ENCODE measurements at places on chromosomes 2 and 18.

DNA sequence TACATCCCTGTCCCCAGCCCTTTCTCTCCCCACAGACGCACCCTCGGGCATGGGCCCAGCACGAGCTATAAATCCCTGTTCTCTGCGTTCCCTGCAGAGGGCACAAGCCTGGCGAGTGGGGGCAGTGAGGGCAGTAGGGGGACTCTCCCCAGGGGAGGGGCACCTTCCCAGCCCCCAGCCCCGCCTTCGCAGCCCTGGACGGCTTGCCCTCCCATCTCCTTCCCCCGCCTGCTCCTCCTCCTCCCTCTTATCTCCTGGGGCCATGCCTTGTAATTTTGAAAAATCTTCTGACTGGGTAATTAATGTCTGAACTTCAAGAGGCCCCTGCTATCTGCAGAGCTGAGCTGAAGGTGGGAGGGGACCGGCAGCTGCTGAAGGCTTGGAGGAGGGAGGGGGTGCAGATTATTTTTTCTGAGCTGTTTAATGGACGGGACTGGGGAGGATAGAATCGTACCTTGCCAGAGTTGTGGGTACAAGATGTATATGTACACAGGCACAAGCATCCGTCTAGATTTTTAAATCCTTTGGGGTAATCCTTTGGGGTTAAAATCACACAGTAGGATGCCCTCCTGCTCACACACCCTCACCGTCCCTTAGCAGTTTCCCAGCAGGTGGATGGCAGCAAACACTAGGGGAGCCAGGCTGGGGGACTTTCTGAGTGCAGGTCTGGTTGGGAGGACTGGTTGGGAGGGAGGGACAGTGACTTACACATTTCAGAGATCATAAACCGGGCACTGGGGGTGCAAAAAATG, 121.9 kb downstream of the SMAD7 start:
- DNase-seq, result no peak

DNA sequence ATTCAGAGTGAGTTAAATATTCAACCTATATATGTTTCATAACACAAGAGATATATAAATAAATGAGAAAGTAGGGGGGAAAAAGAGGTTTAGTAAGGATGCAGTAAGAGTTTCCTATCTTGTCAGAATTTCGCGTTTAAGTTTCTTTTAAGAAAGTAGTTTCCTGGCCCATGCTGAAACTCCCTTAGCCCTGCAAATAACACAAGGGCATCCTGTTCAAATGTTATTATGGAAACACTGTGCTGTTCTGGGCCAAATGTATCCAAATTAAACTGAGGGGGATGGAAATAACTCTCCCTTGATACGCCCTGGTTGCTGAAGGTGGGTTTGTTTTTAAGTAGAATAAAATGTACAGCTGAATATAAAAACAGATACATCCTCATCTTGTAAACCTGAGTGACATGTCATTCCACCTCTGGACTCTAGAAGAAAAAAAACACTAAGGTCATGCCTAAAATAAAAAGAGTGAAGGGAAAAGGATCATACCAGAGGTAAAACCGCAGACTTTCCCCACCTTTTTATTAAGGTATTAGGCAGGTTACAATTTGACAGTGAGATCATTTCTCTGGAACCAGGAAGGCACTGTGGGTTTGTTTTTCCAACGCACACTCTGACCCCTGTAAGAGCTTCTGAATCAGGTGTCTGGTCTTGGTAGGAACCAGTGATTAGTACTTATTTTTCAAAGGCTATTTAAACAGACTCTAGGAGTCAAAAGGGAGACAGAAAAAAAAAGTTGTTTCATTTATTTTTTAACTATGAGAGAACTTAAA, 16.7 kb downstream of the BCL2 start:
- DNase-seq, result no peak

DNA sequence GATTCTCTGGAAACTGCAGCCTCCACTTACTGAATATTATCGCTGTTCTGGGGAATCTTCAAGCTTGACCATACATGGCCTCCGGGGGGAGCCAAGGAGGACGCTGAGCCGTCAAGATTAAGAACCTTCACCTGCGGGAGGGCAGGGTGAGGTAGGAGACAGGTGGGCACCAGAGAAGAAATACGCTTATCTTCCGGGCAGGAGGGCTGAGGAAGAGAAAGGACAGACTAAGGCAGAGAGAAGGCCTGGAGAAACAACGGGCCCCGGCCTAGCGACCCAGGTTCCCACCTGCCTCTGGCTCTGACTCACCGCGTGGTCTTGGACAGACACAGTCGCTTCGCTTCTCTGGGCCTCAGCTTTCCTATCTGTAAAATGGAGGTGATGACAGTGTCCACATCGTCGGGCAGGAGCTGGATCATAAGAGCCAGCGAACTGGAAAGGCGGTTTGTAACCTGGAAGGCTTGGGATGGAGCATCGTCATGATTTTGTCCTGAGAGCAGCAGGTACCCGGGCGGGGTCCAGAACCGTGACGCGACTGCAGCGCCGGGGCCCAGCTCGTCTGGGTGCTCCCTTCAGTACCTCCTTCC, 659 bp downstream of the ZNF142 start:
- DNase-seq, result peak; percentile 46

GRCh38 chr2:230947908-230948365, 22.9 kb upstream of the GPR55 start:
- DNase-seq, result no peak

DNA sequence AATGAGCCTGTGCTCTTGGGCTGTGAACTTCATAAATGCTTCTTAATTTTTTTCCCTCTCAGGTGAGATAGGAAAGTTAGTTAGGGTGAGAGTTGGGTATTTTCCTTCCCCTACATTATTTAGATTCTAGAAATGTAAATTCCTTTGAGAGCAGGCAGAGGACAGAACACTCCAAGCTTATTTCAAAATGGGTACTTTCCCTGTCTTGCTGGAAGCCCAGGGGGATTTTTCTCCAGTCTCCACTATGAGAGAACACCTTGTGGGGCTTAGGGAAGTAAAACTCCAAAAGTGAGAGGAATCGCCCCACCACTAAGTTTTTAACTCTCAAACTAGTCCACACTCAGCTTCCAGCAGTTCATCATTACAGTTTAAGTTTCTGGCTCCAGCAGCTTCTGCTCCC, 253.2 kb upstream of the CTAGE1 start:
- no peak for DNase-seq

- DNase-seq, result no peak
These were observed 11.4 kb upstream of the UXS1 start for GRCh38 chr2:106205488-106205887.

GRCh38 chr2:15674637-15675455, 83.2 kb downstream of the DDX1 start:
- no peak for DNase-seq

GRCh38 chr18:79964330-79965118, at the start of gene HSBP1L1:
Gene HSBP1L1 (plus strand): TSS chr18:79964643. CDS start chr18:79964736, 93 bp downstream.
- peak; percentile 66 for DNase-seq

- no peak for DNase-seq
These were observed 234.8 kb upstream of the PXDN start for GRCh38 chr2:1979138-1979537.
